Nucleus accumbens (tissue), 56 donors: ENCODE measurements at places on chromosomes 4 and X.

- DNase-seq: no peak
Observed at GRCh38 chrX:40007756-40008705, 89.7 kb downstream of the BCOR start.

- DNase-seq: no peak
Observed at GRCh38 chr4:169167957-169168858, 102.5 kb downstream of the SH3RF1 start.

DNA sequence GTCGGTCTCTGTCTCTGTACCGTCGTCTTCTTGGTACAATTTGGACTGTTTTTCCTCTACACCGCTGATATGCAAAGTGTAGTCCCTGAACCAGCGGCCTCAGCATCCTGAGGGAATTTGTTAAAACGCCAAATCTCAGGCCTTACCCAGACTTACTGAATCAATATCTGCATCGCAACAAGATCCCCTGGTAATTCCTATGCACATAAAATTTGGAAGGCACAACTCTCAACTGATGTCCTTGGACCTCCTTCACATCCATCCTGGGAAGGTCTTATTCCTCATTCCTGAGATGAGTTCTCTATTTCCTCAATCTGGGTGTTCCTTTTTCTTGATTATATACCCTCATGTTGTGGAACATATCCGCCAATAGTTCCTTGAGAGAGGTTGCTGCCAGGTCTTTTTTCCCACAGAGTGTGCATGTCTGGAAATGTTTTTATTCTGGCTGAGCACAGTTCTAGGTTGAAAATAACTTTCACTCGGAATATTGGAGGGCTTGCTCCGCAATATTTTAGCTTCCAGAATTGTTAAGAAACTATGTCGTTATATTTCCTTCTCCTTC is 738 bp upstream of the HPF1 start:
- no peak for DNase-seq

DNA sequence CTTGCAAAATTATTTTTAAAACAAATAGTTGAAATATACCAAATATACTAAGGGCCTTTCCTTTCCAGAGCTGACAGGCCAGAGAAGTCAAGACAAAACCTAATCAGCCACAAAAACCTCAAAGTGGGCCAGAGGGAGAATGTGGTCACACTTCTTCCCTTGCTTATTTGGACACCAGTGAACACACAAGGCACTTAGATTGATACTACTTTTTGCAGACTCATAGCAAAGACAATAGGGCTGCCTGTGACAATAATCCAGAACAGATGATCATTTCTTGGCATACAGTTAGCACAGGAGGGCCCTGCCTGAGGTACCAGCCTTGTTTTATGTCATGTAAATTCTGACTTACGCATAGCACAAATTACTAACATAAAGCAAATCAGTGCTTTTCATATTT is 215.7 kb upstream of the NEIL3 start:
- DNase-seq: no peak

DNA sequence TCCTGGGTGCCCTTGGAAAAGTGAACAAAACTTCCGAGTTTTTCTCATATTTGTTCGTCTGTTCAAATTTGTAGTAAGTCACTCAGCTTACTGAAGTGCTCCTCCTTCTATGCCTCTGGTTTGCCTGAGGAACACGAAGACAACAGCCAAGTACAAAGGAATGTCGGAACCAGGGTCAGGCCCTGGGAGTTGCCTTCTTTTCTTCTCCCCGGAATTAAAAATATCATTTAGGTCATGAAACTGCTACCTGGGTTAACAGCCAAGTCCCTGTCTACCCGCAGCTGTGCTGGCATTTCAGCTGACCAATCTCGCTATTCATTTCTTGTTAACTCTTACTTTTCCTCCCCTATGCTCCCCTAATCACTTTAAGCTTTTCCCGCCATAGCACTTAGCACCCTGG is 137.6 kb upstream of the TEX13D start:
- no peak for DNase-seq

DNA sequence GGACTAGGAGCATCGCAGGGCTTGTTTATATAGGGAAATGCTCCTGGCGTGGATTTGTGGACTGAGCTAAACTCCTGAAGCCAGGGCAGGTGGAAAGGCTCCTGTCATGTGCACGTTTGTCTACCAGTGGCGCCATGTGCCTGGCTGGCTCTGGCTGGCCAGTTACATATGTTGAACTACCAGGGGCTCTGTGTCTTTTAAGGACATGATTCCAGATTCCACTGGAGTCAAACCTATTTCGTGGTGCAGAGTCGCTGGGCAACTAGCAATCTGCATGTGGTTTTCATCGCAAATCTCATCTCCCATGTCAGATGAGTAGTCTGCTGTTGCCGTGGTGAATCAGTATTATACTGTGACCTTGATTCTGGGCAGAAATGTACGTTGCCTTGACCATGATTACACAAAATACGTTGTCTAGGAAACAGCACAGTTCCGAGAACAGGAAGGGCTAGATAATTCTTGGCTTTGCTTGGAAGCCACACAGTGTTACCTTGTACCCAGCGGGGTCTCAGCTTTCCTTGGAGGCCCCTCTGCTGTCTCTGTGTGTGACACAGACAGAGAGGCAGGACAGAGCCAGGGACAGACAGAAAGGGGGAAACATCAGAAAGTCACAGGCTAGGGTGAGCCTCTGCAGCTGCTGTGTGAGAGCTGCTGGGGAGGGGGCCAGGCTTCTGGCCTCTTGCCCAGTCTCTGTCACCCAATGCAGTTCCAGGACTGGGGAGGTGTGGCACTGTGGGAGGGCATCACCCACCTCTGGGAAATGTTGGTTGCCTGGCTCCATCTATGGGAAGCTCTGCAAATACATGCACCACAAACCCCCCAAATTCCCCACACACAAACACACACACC is 19.2 kb downstream of the PNMA6E start:
- DNase-seq: no peak

DNA sequence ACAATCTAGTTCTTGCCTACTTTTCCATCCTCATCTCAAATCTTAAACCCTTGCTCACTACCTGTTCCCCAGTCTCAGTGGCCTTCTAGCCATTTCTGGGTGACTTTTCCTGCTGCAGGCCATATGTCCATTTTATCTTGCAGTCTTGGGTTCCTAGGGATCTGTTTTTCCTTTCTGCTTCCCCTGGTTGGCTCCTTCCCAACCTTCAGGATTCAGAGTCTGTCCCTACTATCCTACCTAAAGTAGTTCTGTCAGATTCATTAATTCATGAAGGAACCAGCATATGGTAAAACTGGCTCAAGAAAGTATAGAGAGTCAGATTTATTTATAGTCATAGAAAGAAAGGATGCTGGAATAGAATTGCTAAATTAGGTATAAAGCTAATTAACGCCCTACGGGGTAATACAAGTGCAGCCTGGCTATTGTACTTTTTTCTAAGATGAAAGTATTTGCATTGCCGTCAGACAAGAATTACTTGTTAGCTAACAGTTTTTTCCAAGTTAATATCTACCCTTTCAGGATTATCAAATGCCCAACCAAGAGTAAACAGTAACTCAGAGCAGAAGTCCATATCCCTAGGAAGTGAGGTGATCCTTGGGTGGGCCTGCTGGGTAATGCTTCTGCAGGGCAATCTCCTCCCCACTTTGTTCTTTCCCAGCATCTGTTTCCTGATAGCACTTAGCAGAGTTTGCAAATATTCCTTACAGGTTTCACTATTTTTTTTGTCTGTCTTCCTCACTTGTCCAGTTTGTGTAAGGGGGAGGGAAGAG is 63.6 kb downstream of the REPS2 start:
- no peak for DNase-seq

DNA sequence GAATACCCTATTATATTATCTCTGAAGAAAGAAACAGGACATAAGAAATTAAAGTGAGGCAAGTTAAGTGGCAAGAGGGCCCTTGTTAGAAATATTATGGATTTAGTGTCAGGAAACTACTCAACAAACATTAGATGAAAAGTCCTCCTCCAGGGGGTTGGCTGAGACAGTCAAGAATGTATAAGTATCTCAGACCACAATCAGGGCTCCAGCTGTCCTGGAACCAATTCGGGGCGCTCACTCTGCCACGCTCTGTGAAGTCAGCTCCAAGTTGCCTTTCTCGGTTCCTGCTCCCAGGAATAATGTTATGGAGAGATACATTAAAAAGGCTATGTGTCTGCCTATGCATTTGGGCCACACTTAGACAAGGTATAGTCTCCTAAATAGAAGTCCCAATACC is 73.3 kb downstream of the RASGEF1B start:
- no peak for DNase-seq

DNA sequence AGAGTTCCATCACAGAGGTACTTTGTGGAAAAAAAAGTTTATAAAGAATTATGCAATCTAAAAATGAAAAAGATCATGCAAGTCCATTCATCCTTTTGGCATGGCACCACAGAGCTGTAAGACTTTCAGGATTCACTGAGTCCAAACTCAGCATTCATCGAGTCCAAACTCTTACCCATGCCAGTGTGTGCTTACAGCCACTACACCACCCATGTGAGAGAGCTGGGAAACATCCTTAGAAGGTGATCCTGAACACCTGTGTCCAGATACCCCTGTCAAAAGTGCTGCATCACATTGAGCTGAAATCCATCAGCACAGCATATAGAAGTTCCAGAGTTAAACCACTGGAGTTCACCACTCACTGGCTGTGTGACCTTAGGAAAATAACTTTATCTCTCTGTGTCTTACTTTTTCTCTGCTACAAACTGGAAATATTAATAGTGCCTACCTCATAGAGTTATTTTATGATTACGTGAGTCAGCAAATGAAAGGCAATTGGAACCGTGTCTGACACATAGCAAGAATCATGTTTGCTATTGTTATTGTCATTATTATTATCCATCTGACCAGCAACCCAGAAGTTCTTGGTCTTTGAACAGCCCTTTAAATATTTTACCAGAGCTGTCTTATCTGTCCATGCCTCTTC is 115.0 kb upstream of the FTHL17 start:
- no peak for DNase-seq
